Hepatic stellate cell (primary cell): ENCODE measurements at places on chromosomes 4 and X.

DNA sequence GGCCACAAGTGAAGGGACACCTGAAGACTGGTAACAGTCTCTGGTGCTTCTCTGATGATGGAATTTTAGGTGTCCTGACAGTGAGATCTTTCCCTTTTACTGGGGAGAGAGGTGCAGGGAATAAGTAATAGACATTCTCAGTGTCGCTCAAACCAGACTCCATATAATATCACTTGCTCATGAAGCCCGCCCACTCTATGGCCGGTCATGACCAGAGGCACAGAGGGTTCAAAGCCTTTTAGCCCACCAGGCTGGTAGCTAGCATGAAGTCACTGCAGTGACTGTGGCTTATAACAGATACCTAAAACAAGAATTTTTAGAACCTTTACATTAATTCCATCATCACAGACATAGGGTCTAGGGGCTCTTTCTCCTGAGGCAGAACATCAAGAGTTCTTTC lies 2.9 kb downstream of the CD40LG start:
- DNase-seq, result no peak

- DNase-seq, result no peak
Observed at GRCh38 chr4:88660446-88661294, 37.0 kb downstream of the NAP1L5 start.

- DNase-seq, result no peak
Observed at GRCh38 chrX:20269848-20270561, 3.3 kb upstream of the RPS6KA3 start.

- DNase-seq, result peak; percentile 16
Observed at GRCh38 chr4:110106931-110107296, 91.5 kb downstream of the ELOVL6 start.

DNA sequence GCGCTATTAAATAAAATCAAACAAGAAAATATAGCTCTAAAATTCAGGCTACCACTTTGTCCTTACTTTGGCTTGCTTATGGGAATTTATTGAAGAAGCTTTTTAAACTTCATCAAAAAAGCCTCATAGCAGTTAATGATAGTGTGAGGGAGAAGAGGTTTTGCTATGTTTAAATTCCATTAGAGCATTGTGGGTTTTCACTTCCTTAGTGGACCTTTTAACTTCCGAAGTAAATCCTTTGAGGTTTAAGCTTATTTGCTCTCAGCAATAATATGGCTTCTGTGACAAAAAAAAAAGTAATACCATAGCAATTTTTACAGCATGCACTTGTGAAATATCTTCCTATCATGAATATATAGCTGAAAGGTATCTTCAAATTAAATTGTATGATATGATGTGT lies 120.2 kb upstream of the NDST4 start:
- no peak for DNase-seq

GRCh38 chr4:72971572-72971971 lies 97.9 kb downstream of the COX18 start:
- DNase-seq, result peak; percentile 18

DNA sequence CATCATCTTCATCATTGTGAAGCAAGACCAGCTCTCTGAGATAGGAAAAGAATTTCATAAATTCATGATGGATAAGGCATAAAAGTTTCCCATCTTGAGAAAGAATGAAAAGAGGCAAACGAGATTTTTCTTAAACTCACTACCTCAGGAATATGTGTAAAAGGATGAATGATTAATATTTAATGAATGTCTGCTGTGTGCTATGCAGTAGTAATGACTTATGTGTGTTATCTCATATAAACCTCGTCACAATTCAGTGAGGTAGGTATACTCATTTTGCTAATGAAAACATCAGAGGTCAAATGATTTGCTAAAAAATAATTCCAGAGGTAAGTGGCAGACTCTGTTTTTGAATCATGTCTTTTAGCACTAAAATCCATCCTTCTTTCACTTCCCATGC lies 42.6 kb upstream of the GYPA start:
- no peak for DNase-seq

DNA sequence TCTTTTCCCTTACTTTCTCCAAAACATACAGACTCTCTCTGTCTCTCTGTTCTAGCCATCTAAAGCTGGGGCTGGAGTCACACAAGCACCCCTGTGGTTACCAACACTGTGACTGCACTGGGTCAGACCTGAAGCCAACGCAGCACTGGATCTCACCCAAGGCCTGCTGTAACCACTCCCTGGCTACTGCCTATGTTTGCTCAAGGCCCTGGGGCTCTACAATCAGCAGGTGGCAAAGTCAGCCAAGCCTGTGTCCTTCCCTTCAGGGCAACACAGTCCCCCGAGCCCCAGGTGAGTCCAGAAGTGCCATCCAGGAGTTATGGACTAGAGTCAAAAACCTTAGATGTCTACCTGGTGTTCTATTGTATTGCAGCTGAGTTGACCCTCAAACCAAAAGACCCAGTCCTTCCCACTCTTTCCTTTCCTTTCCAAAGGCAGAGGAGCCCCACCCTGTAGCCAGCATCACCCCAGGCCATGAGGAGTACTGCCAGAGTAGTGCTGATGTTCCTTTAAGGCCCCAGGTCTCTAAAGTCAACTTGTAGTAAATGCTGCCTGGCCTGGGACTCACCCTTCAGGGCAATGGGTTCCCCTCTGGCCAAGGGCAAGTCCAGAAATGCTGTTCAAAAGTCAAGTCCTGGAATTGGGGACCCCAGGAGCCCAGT lies 58.8 kb upstream of the RAP2C start:
- DNase-seq, result no peak

- no peak for DNase-seq
Observed at GRCh38 chr4:147778942-147779341, 47.1 kb downstream of the ARHGAP10 start.

DNA sequence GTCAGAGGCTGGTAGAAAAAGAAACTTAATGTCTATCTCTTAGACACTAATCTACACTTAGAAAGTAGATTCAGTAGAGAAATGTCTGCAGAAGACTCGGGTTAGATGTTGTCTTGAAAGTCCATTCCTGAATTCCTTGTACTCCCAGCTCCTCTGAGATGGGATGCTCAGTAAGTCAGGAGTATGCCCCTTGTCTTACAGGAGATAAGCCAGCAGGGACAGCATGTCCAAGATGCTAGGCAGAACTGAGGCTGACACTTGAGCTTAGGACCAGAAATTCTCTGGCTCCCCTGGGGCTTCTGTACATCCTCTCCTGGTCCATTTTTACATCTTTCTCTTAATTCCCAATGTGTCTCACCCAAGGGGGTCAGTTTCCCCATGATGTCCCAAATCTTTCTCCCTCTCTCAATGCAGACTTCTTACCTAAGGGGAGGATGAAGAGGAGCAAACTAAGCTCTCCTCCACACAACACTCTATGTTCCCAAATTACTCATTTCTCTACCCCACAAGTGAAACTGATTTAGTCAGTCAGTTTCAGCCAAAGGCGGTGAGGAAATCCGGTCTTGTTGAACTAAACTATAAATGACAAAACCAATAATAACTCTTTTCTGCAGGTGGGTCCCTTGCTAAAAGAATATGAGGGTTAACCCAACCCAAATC lies 558.2 kb upstream of the DIPK2B start:
- no peak for DNase-seq

- no peak for DNase-seq
Observed at GRCh38 chrX:64205441-64205734, at the start of gene AMER1. TSS of gene AMER1 (minus strand) at chrX:64205708. CDS start at chrX:64193286, 12,422 bp downstream.

DNA sequence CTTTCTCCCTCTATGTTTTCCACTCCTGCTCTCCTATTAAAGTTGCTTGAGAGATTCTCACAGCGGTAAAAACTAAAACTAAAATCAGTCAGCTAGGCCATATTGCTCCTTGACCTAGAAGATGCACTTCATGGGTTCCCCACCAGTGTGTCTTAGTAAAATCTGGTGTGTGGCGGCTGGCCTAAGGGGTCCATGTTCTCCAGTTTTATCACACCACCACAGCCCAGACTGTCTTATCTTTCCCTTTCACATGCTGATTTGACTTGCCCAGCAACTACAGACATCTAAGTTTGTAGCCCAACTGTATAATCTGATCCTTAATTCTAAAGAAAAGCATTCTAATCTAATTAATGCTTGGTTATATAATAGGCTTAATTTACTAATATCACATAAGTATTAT lies 68.0 kb downstream of the ATP8A1 start:
- no peak for DNase-seq

DNA sequence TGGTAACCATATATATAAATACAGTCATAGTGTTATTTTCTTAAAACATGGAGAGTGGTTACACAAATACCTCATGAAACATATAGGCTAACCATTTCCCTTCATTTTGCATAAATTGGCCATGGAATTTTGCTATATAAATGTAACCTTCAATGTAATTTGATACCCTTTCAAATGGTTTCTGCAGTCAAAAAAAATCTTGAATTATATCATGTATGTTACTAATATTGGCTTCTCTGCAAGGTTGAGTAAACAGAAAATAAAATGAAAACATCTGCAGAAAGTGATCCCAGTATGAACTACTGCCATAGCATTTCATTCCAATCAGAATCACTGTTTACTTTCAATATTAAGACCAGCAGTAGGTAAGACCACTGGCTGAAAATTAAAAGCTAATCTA lies 1165.9 kb upstream of the TENM3 start:
- DNase-seq, result no peak

DNA sequence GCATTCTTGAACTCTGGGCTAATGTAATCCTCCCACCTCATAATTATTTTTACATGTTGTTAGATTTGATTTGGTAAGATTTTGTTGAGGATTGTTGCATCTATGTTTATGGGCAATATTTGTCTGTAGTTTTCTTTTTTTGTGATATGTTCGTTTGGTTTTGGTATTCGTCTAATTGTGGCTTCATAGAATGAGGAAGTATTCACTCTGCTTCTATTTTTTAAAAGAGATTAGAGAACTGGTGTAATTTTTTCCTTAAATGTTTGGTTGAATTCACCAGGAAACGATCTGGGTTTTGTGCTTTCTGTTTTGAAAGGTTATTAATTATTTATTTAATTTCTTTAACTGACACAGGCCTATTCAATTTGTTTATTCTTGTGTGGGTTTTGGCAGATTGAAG lies 161.2 kb upstream of the NUDT6 start:
- DNase-seq, result no peak

DNA sequence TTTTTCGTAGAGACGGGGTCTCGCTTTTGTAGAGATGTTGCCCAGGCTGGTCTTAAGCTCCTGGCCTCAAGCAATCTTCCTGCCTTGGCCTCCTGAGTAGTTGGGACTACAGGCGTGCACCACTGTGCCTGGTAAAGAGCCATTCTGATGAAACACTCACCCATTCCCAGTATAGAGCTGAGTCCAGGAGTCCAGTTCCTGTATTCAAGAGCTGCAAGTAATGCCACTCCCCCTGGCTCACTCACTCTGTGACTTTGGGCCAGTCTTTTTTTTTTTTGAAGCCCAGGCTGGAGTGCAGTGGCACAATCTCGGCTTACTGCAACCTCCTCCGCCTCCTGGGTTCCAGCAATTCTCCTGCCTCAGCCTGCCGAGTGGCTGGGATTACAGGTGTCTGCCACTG lies 3.5 kb downstream of the CCDC22 start:
- DNase-seq, result no peak

GRCh38 chr4:15870921-15871664 lies 67.4 kb downstream of the FGFBP1 start:
- no peak for DNase-seq

GRCh38 chr4:13766761-13767540 lies 139.4 kb upstream of the BOD1L1 start:
- no peak for DNase-seq

- no peak for DNase-seq
Observed at GRCh38 chr4:123517971-123518370, 121.4 kb downstream of the SPRY1 start.

GRCh38 chrX:145832796-145833195 lies 15.2 kb downstream of the SLITRK2 start:
- no peak for DNase-seq

DNA sequence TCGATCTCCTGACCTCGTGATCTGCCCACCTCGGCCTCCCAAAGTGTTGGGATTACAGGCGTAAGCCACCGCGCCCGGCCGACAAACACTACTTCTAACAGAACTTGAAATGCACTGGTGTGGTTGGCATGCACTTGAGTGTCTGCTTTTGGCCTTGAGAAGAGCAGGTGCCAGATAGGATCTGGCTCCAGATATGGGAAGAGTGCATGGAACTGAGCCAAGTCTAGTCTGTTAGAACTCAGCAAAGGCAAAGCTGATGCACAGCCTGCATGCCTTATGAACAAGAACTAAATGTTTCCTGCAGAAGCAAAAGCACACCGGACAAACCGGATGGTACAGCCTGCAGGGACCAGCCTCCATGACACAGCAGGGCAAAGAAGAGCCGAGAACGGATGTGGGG lies 35.1 kb upstream of the TBL1X start:
- no peak for DNase-seq

DNA sequence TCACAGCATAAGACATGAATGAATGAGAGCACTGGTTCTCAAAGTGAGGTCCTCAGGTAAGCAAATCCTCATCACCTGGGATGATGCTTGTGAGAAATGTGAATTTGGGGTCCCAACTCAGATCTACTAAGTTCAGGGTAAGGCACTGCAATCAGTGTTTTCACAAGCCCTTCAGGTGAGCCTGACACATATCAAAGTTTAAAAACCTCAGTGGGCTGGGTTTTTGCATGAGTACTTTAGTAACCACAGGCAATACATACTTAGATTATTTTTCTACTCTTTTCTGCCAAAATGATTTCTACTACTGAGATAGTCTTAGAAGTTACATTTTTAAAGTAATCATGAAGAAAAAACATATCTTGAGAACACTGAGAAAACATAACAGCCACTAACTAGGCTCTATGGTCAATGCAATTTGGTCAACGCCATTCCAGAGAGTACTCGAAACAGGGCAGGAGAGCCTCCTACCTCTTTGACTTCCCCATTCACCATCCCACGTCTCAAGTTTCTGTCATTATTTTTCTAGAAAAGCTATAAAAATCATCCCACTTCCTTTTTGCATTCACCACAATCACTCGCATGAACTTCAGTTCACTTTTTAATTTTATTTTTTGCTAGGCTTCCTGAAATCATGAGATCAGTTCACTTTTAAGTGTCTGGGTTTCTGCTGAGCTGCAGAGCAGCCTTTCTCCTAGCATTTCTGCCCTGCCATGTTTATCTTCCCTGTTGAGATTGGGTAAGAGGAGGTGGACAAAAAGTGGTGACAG lies 73.8 kb downstream of the MFAP3L start:
- DNase-seq, result no peak

GRCh38 chrX:107729558-107730297 lies 45.9 kb downstream of the TSC22D3 start:
- no peak for DNase-seq

GRCh38 chrX:46531442-46531841 lies 13.8 kb downstream of the ZNF674 start:
- no peak for DNase-seq

GRCh38 chr4:183544109-183544508 lies 39.3 kb downstream of the ING2 start:
- no peak for DNase-seq

- no peak for DNase-seq
Observed at GRCh38 chr4:15488136-15488535, 18.5 kb downstream of the CC2D2A start.

DNA sequence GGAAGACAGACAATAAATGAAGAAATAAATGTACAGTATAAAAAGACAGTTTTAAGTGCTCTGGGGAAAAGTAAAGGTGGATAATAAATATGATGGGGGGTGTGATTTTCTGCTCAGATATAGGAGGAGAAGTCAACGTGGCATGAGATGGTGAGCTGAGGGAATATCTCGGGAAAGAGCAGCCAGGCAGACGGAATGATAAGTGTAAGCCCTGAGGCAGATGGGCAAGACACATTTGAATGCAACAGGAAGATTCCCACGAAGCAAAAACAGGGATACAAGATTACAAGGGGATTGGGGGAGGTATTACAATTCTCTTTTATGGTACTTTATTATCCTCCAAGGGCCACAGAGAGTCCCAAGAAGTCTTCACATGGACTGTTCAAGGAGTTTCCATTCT lies 11.1 kb downstream of the ANXA3 start:
- no peak for DNase-seq

- no peak for DNase-seq
Observed at GRCh38 chrX:28835991-28836390, 248.7 kb downstream of the IL1RAPL1 start.
